ENCODE measurements at places on chromosomes 7 and 10.

DNA sequence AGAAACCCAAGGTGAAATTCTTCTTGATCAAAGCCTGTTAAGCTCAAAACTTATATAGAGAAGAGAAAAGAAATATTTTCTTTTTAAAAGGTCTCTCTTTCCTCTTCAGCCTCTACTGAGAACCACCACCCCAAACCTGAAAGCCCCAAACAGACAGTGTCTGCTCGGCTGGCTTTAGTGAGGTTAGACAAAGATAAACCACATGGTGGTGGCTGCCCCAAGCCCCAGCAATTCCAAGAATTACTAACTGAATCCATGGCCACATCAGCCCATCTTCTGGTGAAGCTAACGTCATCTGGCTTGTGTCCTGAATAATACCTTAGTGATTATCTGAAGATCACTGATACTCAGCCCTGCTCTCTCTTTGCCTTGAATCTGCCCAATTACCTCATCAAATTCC lies 275.0 kb downstream of the ELMO1 start:
- DNase-seq, result no peak

DNA sequence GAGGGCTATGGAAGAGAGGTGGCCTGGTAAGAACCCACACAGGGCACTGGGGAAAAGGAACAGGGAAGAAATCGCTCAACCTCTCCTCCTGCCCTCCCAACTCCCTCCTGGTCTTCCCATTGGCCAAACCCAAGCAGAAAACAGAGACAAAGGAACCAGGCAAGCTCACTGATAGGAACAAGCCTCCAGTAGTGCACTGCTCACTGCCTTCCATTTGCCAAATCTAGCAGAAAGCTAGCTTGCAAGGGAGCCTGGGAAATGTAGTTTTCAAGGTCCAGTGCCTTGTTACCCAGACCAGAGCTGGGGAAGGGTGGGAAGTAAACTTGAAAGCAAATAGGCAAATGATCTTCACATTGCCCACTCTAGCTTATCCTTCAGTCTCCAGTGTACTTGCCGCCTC lies 556.1 kb upstream of the AUTS2 start:
- no peak for DNase-seq

DNA sequence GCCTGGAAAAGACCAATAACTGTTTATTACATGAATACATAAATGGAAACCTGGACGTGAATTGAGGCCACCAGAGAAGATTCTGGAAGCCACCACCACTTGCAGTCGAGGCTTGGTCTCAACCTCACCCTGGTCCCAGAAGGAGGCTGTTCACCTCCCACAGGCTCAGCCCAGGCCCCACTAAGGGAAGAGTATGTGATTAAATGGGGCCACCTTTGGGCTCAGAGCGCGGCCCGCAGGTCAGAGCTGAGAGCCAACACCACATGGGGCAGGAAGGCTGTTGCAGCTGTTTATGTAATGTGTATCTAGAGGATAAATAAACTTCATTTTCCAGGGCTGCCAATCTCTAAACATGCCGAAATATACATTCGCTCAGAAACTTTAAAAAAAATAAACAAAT lies 17.6 kb upstream of the FGFR2 start:
- no peak for DNase-seq

DNA sequence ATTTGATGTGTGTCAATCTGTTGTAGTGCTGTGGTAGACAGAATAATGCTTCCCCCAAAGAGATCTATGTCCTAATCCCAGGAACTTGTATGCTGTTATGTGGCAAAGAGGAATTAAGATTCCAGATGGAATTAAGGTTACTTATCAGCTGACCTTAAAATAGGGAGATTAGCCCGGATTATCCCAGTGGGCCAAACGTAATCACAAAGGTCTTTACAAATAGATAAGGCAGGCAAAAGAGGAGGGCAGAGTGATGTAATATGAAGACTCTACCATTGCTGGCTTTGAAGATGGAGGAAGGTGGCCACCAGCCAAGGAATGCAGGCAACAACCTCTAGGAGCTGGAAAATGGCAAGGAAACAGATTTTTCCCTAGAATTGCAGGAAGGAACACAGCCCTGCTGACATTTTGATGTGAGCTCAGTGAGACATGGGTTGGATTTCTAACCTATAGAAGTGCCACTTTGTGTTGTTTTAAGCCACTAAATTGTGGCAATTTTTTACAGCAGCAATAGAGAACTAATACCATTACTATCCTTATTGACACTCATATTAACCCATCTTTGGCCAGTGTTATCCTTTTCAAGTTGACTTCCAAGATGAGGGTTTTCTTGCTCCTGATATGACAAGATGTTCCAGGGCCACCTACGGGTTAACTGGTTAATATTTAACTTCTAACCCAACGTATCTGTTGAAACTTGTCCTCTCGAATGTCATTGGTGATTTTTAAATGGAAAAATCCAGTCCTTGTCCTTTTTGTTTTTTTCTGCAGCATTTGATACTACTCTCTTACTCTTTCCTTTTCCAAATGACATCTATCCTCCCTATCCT lies 29.3 kb downstream of the CYCS start:
- no peak for DNase-seq

DNA sequence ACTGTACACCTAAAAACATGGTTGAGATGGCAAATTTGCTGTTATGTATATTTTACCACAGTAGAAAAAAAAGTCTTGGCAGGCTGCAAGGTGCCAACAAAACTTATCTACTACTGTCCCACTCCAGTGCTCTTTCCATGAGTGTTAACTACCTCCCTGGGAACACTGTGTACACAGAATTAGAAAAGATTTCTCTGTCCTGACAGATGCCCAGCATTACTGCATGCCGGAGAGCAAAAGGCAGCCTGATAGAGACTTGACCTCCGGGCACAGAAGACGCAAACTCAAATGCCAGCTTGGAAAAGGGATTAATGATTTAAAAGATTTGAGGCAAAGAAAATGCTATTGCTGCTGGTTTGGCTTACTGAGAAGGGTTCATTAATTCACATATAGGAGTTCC lies 228.8 kb downstream of the TMEM178B start:
- DNase-seq, result no peak

DNA sequence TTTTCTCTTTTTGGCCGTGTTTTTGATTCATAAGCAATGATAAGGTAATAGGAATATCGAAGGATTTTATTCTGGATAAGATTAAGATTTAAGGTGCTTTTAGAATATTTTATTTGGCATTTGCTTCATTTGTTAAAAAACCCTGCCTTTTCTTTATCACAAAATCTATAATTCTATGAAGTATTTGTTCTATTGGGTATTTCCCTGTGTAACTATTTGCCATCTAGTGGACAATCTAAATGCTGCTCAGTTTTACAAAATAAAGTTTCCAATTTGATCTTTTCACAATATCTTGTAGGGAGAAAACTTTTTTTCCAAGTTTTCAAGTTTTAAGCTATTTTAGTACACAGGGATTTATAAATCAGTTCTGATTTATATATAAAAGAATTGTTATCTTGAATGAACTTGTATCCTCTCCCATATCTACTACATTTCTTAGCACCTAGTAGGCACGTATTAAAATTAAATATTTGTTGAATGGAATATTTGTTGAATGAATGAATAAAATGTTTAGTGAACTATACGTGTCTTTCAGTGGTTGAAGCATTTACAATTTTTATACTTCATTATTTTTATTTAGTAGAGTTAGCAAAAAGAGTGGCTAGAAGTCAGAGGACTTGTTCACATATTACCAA lies 26.5 kb downstream of the ANKRD7 start:
- DNase-seq, result no peak

DNA sequence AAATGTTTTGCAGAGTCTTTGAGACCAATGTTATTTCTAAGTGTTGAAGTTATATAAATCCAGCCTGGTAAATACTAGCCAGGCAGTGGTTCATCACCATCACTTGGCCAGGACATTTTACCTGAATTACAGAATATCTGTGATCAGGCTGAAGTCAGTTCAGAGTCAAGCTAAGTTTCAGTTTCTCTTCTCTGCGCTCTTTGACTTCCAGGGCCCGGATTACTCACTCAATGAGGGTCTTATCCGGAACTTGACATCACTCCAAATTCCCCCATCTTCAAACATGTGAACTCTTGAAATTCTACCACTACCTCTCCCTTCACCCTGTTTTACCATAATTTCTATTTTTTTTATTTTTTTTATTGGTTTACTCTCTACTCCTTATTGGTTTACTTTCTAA lies 36.6 kb upstream of the CCAR1 start:
- no peak for DNase-seq

DNA sequence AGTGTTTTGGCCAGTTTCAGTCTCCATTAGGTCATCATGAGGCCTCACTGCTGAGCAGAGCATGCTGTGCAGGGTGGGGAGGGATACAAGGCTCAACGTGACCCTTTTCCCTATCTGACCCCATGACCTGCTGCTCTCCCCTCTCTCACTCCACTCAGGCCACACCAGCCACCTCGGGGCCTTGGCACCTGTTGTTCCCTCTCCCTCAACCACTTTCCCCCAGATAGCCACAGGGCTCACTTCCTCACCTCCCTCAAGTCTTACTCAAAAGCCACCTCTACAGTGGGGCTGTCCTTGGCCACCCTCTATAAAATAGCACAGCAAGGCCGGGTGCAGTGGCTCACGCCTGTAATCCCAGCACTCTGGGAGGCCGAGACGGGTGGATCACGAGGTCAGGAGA lies 13.9 kb downstream of the SH3PXD2A start:
- no peak for DNase-seq

DNA sequence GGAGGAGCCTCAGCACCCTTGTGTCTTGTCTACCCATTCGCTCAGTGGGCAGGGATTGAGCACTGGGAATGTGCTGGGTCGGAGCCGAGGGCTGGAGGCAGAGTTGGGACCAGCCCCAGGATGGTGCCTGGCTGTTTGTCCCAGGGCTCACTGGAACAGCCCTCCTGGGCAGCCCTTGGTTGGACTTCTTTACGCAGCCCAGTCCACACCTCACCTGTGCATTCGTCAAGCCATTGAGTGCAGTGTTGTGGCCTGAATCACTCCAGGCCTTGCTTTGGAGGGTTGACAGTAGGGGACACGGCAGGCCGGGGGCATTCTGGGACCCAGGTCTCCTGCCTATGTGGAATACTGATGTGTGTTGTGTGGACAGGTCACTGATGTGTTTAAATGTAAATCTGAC lies 229.6 kb downstream of the MGMT start:
- DNase-seq, result no peak

DNA sequence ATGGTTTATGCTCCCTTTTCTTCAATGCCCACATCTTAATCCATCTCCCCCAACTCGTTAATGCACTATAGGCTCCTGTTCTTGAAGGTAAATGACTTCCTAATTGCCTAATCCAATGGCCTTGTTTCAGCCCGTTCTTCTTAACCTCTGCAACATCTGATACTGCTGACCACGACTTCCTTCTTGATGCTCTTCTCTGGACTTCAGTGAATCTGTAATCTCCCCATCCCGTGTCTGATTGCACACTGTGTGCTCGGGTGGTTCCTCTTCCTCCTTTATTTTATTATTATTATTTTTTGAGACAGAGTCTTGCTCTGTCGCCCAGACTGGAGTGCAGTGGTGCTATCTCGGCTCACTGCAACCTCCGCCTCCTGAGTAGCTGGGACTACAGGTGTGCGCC lies 58.9 kb downstream of the HIPK2 start:
- no peak for DNase-seq

DNA sequence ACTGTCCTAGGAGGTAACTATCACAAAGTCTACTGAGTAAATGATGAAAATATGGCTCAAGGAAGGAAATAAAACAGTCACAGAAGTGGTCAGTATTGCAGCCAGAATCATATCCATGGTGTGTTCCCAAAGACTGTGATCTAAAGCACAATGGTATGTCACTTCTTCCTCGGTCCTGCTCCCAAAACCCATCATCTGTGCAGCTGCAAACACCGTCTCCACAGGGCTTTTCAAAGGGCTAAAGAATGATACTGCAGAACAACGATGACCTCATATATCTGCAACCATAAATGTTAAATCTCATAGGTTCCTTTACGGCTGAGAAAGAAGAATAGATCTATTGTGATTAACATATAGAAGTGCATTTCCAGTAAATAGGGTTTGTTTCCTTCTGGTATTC lies 465.0 kb downstream of the GRID1 start:
- no peak for DNase-seq

GRCh38 chr10:75137533-75138438 lies 26.3 kb downstream of the SAMD8 start:
- DNase-seq, result no peak

- DNase-seq, result no peak
Measured at GRCh38 chr7:47300472-47301104, 281.3 kb downstream of the TNS3 start.

- DNase-seq, result peak; percentile 24
Measured at GRCh38 chr10:49273626-49274025, 25.3 kb upstream of the C10orf71 start.

DNA sequence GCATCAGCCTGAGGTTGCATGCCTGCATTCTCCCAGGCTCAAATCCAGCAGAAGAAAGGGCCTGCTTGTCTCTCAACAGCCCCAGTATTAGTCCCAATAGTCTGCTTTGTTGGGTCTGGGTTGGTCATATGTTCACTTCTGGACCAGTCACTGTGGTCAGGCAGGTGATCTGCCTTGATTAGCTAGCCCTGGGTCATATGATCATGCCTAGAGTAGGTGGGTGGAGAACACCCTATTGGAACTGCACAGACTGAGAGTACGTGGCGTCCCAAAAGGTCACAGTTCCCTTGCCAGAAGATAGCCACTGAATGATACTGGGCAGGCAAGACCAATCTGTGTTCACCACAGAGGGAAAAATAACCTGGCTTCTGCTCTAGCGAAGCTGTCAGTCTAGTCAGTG lies 80.1 kb downstream of the SH2D4B start:
- DNase-seq, result peak; percentile 20

GRCh38 chr10:17203416-17203815 lies 1.9 kb upstream of the TRDMT1 start:
- DNase-seq, result no peak

DNA sequence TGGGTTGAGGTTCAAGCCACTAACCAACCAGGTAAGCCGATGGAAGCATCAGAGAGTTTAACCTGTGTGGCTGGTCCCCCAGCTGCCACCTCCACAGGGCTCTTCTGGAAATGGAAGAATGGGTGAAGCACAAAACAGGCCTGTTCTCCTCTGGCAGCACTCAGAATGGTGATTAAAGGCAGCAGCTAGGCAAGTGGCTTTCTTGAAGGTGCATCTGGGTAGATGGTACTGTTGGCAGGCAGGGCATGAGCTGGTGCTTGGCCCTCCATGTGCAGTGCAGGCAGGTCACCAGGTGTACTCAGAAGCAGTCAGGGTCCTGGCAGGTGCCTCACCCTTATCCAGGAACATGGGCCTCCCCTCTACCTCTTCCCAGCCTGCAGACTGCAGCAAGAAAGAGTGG lies 11.5 kb downstream of the AKR1E2 start:
- no peak for DNase-seq

- DNase-seq, result no peak
Measured at GRCh38 chr7:131548371-131548770, 8.1 kb downstream of the PODXL start.

GRCh38 chr7:39085590-39086049 lies 107.9 kb downstream of the POU6F2 start:
- DNase-seq, result no peak

DNA sequence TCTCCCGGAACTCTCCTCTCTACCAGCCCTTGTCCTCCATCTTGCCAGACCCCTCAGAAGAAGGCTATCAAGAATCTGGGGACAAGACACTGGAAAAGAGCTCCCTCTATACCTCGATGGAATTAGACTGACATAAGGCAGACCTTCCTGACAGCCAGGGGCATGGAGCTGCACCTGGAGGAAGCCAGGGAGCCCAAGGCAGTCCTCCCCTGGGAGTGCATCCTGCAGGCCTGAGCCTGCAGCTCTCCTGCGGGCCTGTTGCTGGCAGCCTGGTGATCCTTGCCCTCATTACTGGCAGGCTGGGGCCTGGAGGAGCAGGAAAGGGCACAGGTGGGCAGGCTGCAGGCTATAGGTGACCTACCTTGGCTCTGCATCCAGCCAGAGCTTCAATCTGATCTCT lies 323.4 kb downstream of the GRID1 start:
- no peak for DNase-seq
